ENCODE measurements at places on chromosomes 4 and X. TPM values are rescaled to one million over a fixed set of nuclear protein-coding genes. Genes with fewer than 3 reads are reported as not detected.

DNA sequence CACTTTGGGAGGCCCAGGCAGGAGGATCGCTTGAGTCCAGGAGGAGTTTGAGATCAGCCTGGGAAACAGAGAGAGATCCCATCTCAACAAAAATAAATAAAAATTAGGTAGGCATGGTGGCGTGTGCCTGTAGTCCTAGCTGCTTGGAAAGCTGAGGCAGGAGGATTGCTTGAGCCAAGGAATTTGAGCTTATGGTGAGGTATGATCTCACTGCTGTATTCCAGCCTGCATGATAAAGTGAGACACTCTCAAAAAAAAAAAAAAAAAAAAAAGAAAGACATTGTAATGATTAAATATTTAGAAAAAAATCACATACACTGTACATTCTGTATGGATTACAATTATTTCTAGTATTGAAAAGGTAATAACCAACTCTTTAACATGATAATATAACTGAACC, 87.1 kb downstream of the SLIT2 start:
- no peaks in the 10 kb centered on the region for H3K36me3 ChIP-seq
- no peaks in the 10 kb centered on the region for H3K4me1 ChIP-seq
- no peak for DNase-seq
- no peak overlapping the region for H3K27ac ChIP-seq

DNA sequence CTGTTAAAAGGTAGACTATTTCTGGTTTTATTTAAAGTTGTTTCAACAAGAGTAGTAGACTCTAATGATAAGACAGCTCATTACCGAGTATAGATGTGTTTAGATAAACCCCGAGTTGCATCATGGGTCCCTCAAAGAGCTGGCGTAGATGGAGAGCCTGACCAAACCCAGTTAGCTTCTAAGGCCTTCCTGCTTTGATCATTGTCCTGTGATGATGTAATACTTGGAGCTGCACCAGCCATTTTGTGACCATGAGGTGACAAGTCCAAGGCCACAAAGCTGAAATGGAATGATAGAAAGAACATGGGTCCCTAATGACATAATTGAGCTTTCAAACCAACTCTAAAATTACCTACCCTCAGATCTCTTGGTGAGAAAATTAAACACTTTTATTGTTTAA, 66.6 kb upstream of the TAB3 start:
- DNase-seq: no peak
- no peak overlapping the region for H3K27ac ChIP-seq
- H3K27me3 ChIP-seq: no peaks in the 10 kb centered on the region
- H3K4me1 ChIP-seq: no peaks in the 10 kb centered on the region
- H3K36me3 ChIP-seq: no peaks in the 10 kb centered on the region

DCTD gene
- total RNA-seq: 12.1 TPM

GRCh38 chrX:51151734-51152133, 180.9 kb upstream of the NUDT10 start:
- H3K36me3 ChIP-seq: no peaks in the 10 kb centered on the region
- H3K27me3 ChIP-seq: no peaks in the 10 kb centered on the region
- no peak overlapping the region for H3K4me3 ChIP-seq
- no peak overlapping the region for H3K27ac ChIP-seq

TBC1D14 gene
- total RNA-seq: 31.7 TPM

- DNase-seq: no peak
- no peaks in the 10 kb centered on the region for H3K27me3 ChIP-seq
- no peaks in the 10 kb centered on the region for H3K36me3 ChIP-seq
- H3K4me3 ChIP-seq: no peak overlapping the region
These were observed 9.2 kb upstream of the JADE1 start for GRCh38 chr4:128800284-128800683.

DNA sequence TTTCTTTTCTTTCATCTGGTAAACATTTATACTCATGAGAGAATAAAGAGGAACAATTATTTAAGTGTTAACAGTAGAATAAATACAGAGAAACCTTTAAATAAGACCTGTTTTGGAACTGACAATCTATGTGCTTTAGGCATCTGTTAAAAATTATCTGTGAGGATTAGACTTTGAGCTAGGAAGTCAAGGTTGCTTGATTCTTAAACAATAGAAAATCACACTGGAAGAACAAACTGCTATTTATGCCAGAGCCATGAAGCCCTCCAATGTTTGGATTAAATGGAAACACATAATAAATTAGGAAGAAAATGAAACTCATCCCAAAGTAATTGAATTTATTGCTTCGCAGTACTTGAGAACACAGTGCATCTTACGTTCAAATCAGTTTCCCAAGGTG, 207.2 kb upstream of the NPY2R start:
- no peak for DNase-seq
- H3K4me3 ChIP-seq: no peak overlapping the region
- H3K4me1 ChIP-seq: no peaks in the 10 kb centered on the region
- H3K27ac ChIP-seq: no peak overlapping the region
- no peaks in the 10 kb centered on the region for H3K27me3 ChIP-seq
- no peaks in the 10 kb centered on the region for H3K36me3 ChIP-seq

ATP8A1 gene
- total RNA-seq: 41.7 TPM

GRCh38 chrX:17373337-17373736, 1.7 kb upstream of the NHS start:
- no peak overlapping the region for H3K4me3 ChIP-seq
- H3K36me3 ChIP-seq: no peaks in the 10 kb centered on the region
- H3K4me1 ChIP-seq: no peaks in the 10 kb centered on the region
- no peak for DNase-seq
- H3K27ac ChIP-seq: no peak overlapping the region
- no peaks in the 10 kb centered on the region for H3K27me3 ChIP-seq

- H3K4me3 ChIP-seq: no peak overlapping the region
- H3K36me3 ChIP-seq: no peaks in the 10 kb centered on the region
- H3K27me3 ChIP-seq: no peaks in the 10 kb centered on the region
- H3K27ac ChIP-seq: no peak overlapping the region
- no peaks in the 10 kb centered on the region for H3K4me1 ChIP-seq
These were observed 412.0 kb upstream of the ATOH1 start for GRCh38 chr4:93416344-93417128.

GRCh38 chr4:72994670-72995069, 74.8 kb downstream of the COX18 start:
- no peak overlapping the region for H3K4me3 ChIP-seq
- H3K36me3 ChIP-seq: no peaks in the 10 kb centered on the region
- H3K4me1 ChIP-seq: no peaks in the 10 kb centered on the region
- no peak for DNase-seq
- H3K27me3 ChIP-seq: no peaks in the 10 kb centered on the region

All from Karpas-422 (cell line).